NCI-H2029 (cell line): ENCODE measurements at places on chromosomes 4 and X.

GRCh38 chr4:4619821-4620220, 78.0 kb upstream of the STX18 start:
- DNase-seq, result no peak

DNA sequence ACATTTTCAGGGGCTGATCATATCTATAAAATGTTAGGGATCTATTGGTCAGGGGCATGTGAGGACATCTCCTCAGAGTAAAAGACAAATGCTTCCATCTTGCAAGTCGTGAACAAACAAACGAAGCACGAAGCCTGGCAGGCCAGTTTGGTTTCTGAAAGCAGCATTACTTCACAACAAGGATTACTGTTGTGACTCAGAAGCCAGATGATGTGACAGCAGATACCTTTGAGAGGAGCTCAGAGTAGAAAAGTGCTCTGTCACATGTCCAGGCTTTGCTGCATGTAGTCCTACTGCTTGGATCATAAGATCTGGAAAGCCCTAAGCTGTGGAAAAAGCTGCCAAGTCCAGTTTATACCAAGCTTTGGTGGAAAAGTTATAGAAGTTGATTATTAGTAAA, 1827.2 kb downstream of the ARAP2 start:
- DNase-seq, result no peak

DNA sequence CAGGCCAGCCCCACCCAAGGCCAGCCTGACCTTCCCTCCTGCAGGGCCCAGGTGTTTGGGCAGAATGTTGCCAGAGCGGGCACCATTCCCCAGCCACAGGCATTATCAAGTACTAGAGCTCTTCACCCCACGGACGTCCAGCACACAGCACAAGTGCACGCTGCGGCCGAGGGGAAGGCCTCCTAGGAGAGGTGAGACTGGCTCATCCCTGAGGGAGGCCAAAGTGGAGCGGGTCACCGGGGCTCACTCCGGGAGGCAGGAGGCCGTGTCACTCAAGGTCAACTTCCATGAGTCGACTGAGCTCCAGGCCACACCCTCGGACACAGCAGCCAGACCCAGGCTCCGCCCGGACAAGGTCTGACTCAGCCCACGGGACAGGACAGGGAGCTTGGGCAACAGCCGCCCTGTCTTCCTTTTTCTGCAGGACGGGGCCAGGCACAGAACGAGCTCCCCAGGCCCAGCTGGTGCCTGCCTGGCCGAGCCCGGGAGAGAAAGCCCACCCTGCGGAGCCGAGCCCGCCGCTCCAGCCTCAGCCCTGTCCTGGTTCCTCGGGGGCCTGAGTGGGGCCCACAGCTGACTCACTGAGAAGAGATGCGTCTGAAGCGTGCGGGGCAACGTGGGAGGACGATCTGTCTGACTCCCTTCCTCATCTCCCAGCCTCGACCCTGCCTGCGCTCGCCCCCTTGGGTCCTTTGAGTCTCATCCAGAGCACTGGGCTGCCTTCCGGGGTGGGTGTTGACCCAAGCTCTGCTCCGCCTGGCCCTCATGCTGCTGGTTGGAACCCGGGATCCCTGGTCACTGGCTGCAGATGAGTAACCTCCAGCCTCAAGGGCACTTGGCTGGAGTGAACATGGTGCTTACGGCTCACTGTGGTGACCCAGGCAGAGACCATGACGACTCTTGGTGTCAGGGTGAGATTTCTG, 1.6 kb downstream of the SLC49A3 start:
- DNase-seq, result no peak

GRCh38 chrX:148380650-148381561, 119.5 kb upstream of the AFF2 start:
- no peak for DNase-seq

DNA sequence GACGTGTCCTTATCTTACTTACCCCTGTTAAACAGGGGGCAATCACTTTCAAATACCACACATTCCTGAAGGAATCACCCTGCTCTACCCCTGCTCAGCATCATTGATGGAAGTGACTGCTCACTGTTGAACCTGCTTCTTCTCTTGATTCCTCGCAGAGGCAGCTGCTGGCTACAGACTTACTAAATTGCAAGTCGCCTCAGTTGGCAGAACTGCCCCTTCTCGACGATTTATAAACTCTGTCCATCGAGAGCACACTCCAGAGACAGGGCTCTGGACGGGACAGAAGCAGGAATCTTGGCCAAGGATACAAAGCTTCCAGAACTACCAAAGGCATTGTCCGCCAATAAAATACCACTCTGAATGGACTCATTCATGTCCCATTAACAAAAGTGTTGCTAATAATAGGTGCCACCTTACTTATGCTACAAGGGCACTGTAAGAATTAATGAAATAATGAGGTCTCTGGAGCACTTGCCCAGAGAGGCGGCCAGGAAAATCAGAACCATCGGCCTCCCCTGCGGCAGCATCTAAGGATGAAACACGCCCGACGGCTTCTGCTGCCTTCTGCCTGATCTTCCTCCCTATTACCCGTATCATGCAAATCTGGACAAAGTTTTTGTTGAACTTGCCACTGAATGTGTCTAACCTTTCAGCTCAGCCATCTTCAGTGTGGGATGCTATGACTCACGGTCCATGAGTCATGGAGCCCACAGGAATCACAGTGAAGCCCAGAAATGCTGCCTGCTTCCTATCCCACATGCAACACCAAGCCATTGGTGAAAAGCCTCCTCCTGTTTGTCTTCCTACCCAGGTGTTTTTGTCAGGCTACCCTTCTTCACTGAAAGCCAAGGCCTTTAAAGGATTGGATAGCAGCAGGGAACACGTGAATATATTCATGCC, 164.9 kb downstream of the MAML3 start:
- DNase-seq, result no peak

GRCh38 chr4:3239998-3240920, 8.7 kb upstream of the MSANTD1 start:
- DNase-seq, result no peak

DNA sequence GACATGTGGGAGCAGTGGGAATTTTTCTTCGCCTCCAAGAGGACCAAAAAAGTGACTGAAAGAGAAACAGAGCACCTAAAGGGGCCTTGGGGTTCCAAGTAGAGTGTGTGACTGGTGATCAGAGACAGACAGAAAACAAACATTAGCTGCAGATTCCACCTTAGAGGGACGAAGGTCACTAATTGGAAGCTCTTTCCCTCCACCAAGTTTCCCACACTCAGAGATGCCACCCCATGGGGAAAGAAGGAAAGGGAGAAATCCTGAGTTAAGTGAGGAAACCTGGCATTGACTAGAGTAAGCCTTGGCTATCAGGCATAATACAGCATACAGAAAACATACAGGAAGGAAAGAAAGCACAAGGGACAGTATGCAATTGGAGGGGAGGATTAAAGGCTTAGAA, 90.9 kb downstream of the HNRNPD start:
- DNase-seq, result no peak

GRCh38 chr4:150679765-150680343, 97.9 kb downstream of the MAB21L2 start:
- no peak for DNase-seq

DNA sequence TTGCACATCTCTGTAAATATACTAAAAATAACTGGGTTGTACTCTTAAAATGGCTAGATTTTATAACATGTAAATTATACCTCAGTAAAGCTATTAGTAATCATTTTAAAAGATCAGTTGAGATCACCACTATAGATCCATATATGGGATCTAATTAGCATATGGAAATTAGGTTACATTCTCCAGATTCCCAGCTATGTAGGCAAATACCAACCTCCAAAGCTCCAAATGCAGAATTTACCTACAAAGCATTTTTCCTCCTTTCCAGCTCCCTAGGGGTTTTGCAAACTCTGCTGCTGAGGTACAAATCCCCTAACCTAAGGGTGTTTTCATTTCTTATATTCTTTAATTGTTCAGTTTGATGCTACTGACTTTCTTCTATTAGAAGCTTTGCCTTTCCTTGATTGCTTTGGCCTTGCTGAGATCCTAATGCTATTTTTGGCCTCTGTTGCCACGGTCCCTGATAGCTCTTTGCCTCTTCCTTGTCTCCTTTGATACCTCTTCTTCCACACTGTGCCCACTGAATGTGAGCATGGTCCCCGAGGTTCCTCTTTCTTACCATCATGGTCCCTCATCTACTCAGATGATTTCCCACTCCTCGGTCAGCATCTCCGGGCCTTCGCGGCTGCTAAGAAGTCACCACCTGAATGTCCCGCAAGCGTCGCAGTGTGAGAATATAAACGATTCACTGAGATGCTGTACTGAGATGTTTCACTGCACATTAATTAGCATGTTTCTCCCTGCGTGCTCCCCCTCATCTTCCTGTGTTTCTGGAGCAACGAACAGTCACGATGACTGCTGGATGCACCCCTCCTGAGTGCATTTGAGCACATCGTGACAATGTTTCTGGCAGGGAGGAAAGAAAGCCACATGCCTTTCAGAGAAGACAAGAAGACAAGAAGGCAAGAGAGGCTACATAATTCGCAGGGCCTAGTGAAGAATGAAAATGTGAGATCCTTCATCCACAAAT, 23.8 kb downstream of the ENPP6 start:
- DNase-seq, result no peak

- DNase-seq, result no peak
Observed at GRCh38 chr4:122481766-122482405, 25.4 kb upstream of the IL2 start.

GRCh38 chrX:49175435-49176274, 4.0 kb downstream of the PLP2 start:
- DNase-seq, result no peak

DNA sequence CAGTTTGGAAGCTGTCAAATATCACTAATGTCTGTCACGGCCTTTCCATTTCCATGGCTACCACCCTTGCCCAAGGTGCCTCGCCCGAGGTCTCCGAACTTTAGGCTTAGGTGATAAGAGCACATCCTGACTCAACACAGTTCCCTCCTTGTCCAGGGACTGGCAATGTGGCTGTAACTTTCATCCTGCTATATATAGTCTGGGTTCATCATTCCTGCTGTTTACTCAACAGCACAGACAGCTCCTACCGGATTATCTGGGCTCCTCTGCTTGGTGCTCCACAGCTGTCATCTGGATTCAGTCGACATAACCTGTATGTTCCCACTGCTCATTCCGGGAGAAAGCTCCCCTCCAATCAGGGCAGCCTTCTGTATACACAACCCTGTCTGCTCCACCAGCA, 51.2 kb downstream of the GATB start:
- no peak for DNase-seq

- peak; percentile 62 for DNase-seq
Observed at GRCh38 chr4:146428298-146428697, 93.4 kb downstream of the SLC10A7 start.

GRCh38 chr4:10722957-10723356, 38.4 kb upstream of the CLNK start:
- no peak for DNase-seq

- no peak for DNase-seq
Observed at GRCh38 chrX:136780241-136780640, 491 bp downstream of the ARHGEF6 start.

DNA sequence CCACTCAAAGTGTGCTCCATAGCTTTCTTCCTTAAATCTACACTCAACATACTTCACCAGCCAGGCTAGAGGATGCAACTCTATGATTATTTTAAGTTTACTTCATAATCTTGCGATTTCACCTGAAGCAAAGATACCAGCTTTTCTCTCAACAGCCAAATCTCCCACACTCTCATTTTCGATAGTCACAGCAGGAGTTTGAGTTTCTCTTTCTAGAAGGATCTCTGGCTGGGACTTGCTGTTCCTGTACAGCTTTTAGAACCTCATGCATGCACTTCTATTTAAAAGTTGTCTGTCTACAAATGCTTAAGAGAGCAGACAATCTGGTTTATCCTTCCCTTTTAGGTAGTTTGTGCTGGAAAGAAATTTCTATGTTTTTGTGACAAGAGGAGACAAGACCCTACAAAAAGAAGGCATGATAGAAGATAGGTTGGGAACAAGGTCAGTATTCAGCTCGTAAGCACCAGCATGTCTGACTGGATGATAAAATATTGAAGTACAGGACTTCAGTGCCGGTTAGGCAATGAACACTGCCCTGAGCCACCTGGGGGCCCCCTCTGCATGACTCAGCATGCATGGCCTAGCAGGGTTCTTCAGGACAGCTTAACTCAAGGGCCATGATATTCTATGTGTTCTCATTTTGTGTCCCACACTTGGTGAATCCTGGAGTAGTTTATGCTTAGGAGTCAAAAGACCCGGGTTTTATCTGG, 65.6 kb downstream of the ATXN3L start:
- no peak for DNase-seq

DNA sequence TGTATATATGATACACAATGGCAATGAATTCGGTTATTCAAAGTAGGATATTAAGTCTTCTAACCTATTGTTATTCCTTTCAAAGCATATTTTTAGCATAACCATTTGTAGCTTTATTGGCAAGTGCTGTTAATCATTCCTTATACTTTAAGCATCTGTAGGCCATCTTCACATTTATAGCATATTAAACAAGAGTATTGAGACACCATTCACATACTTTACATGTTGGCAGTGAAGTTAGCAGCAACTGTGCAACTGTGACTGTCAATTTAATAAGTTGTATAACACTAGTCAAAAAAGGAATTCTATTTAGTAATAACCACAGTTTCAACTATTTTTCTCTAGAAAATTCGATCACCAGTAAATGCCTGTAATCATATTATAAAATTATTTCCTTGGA, 107.3 kb upstream of the MYOZ2 start:
- no peak for DNase-seq

DNA sequence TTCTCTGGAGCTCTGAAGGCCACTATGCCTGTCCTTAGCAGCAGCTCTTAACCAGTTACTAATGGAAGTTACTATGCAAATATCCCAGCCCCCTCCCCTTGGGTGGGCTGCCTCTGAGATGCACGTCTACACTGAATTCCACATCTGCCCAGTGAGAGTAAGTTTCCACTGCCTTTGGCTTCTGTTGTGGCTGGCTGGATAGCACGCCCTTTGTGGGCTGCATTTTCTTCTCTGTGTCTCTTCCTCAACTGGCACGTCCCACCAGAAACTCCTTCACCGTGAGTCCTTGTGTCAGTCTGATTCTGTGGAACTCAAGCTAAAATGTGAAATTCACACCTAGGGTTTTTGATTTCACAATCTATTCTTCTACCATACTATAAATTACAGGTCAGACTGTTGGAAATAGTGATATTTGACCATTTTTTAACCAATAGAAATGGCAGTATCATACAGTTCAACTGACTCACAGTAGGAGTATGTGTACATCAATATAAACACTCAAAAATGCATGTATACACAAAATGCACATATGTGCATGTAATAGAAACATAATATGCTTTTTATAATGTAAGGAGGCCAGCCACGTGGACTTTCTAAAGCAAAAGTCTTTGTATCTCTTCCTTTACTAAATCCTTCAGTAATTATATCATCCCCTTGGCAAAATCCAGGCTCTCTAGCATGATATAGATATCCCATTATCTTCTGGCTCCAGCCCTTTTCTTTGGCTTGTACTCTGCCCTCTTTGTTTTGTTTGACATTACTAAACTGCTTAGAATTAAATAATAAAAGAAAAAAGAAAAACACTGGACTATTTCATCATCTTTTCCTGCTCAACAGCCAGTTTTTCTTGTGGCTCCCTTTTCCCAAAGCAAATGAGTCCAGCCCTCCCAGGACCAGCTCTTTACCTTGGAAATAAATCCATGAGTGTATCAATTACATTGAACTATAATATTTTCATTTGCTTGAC, 33.2 kb upstream of the LDB2 start:
- DNase-seq, result no peak

- DNase-seq, result no peak
Observed at GRCh38 chrX:8254401-8254800, 83.3 kb upstream of the VCX2 start.

- no peak for DNase-seq
Observed at GRCh38 chrX:79330022-79330421, 37.1 kb downstream of the ITM2A start.
